Cerebellar nuclear complex (tissue), 1 donor: ENCODE measurements at places on chromosomes 2 and 18.

- DNase-seq: no peak
Measured at GRCh38 chr2:130369311-130369964, 13.6 kb downstream of the PTPN18 start.

DNA sequence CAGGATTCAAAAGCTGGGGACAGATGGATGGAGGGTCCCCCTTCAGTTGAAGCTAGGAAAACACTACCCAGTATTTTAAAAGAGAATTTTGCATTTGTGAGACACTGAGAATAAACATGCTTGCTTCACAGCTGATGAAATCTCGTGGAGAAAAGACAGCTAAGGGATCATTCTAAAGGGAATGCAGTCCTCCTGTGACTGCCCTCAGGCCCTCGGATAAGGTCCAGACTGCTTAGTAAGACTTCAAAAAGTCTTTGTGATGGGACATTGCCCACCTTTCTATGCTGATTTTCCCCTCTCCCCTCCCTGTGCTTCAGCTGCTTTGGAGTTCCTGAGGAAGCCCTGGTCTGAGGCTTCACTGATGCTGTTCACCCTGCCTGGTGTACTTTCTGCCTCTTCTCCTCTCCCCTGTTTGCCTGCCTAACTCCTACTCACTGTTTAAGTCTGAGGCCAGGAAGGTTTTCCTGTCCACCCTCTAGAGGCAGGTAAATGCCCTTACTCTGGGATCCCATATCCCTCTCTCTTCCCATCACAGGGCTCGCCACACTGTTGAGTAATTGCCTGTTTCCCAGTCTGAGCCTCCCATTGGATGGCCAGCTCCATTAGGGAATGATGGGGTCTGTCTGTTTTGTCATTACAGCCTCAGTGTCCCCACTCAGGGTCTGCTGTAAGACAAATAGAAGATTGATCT, 26.6 kb downstream of the POLE4 start:
- no peak for DNase-seq

GRCh38 chr2:10264506-10265328, 38.0 kb upstream of the HPCAL1 start:
- DNase-seq: no peak

DNA sequence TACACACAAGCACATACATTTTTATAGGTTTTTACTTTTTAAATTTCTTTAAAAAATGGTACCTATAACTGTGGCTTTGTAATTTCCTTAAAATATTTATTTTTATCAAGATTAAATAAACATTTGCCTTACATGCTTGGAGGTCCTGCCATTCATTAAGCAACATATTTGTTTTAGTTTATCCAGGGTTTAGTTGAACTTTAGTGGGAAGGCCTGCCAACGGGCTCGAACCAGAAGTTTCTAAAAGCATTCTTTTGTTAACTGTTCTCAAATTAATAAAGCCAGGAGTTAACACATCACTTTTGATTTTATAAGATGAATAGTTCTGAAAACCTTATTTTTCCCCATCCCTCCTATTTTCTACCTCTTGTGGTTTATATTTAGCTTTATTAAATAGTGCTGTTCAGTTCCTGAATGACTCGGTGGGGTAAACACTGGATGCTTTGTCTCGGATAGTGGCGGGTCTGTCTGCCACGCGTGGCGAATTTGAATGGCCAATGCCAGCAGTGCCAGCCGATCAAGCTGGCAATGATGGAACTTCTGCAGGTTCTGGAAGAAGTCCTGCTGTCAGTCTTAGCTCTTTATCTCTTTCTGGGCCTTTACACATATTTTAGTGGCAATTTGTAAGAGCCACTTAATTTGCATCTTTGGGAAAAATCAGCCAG, 32.2 kb downstream of the SH3YL1 start:
- no peak for DNase-seq

DNA sequence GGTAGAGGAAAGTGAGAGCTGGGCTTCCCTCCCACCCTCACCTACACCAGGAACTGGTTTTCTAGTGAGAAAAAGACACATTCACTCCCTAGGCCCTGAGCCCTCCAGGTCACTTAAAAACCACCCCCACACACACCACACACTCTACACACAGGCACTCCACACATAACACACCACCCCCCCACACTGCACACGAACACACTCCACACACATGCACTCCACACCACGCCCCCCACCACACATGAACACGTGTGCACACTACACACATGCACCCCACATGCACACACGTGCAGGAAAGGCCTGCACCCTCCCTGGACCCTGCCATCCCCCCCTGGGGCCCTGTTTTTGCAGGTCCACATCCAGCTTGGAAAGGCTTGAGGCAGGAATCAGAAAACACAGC, 67.6 kb downstream of the RALBP1 start:
- no peak for DNase-seq

GRCh38 chr2:136381722-136382633, 264.0 kb upstream of the CXCR4 start:
- DNase-seq: no peak

- no peak for DNase-seq
Measured at GRCh38 chr2:22817197-22817596, 567.8 kb upstream of the KLHL29 start.

GRCh38 chr2:208086029-208086428, 38.3 kb downstream of the CRYGD start:
- no peak for DNase-seq

GRCh38 chr18:49638209-49638785, 76.4 kb downstream of the LIPG start:
- DNase-seq: no peak

DNA sequence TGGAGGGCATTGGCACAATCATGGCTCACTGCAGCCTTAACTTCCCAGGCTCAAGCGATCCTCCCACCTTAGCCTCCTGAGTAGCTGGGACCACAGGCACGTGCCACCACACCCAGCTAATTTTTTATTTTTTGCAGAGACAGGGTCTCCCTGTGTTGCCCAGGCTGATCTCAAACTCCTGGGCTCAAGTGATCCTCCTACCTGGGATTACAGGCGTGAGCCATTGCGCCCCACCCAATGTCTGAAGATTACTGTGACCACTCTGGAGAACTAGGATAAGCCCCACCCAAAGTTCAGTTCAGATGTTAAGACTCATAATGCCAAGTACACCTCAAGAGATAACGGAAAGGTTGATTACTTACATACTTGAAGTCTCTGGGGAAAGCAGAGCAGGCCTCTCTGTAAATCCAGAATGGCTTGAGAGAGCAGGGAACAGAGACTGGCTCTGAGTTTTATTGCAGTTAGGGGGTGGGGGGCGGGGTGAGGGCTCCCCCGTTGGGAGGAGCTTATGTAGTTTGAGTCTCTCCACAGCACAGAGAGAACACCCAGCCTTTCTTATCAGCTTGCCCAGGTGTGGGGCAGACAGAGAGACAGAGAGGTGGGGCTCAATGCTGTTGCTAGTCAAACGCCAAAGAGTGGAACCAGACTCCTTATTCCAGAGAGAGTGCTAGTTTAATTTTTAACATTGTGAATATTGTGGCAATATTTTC, 26.5 kb upstream of the ERICH2 start:
- DNase-seq: no peak

GRCh38 chr2:88950010-88950409, 258.5 kb downstream of the RPIA start:
- no peak for DNase-seq

DNA sequence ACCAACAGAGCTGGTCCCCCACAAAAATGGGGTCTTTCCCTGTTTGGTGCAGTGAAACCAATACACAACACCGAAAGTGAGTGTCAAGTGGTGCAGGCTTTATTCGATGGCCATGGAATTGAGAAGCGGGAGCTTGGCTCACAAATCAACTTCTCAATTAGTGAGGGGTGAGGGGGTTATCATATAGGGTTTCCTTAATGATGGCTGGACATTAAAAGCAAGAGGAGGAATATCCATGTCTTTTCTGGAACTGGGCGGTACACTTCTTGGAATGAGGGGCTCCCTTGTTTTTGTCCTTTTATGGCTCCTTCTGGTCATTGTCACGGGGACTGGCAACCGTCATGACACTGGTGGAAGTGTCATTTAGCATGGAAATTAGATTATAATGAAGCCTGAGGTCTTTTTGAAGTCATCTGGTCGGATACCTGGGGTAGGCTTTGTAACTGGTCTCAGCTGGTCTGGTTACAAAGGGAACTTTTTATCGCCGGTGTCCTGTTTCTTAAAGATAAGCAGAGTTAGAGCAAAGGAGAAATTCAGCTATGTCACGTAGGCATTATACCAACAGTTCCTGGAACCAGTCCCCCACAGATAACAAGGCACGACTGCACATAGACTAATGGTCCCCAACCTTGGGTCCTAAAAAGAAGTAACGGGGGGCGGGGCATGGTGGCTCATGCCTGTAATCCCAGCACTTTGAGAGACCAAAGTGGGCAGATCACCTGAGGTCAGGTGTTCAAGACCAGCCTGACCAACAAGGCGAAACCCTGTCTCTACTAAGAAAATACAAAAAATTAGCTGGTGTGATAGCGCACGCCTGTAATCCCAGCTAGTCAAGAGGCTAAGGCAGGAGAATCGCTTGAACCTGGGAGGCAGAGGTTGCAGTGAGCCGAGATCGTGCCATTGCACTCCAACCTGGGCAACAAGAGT, 93.5 kb upstream of the NDUFV2 start:
- no peak for DNase-seq

GRCh38 chr2:130823886-130824491, 12.7 kb upstream of the ARHGEF4 start:
- no peak for DNase-seq

- DNase-seq: no peak
Measured at GRCh38 chr2:230410861-230411569, 5.0 kb upstream of the SP100 start.

GRCh38 chr18:75827751-75828287, 400.3 kb upstream of the SMIM21 start:
- DNase-seq: no peak

DNA sequence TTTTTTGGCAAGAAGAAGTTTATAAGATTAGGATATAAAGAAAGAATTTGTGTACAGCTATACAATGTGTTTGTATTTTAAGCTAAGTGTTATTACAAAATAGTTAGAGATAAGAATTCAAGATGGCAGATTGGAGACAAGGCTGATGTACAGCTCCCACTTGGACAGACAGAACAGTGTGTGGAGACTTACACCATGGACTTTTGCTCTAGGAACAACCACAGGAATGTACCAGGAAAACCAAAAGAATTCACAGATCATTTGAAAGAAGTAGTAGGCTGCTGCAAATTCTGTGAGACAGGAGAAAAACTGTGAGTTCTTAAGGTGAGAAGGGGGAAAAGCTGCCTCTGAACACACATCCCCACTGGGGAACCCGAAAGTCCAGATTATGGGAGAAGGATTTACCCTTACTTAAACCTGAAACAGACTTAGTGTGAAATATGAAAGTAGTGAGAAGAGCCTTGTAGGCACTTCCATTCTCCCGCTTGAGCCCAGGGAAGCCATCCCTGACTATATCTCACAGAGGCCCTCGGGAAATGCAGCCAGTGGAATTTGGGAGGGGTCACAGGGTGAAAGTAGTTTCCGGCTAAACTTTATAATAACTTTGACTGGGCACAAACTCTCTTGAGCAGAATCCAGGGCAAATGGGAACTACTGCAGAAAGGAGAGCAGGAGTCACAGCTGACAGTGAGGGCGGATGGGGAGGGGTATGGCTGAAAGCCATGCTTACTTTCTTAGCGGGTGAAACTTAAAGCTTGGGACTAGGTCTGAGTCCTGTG, 11.6 kb upstream of the RPRD1A start:
- DNase-seq: no peak

- DNase-seq: no peak
Measured at GRCh38 chr2:120316528-120317179, 29.3 kb upstream of the INHBB start.

DNA sequence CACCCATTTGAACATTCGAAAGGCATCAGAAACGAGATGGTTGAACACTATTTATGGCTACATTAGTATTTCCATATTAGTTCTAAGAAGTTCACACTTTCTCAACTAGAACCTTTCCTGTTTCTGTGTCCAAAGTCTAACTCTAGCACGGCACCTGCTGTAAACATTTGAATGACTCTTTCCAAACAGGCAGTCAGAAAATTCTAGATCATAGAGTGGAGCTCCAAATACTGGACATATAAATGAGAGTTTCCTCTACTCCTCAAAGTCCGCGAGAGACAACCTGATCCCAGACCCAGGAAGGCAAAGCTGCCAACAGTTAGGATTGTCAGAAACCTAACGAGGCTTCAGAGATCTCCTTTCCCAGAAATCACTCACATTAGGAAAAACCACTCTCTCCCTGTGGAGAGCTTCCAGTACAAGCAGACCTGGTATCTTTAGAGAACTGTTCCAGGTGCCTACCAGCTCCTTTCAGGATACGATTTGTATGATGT, 10.6 kb downstream of the RND3 start:
- DNase-seq: no peak

- DNase-seq: no peak
Measured at GRCh38 chr2:8475349-8476031, 206.4 kb upstream of the ID2 start.

DNA sequence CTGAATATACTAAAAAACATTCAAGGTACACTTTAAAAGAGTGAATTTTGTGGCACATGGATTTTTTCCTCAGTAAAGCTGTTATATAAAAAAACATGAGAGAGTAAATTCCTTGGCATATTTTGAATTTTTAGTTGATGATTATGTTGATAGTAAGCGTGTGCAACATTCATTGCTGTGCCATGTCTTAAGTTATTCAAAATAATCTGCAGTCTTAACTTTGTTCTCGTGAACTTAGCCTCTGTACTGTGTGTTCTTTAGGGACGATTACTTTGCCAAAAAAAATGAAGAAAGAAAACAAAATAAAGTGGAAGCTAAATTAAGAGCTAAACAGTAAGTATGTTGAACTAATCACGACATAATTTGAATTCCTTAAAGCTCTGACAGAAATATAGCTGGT, 9.6 kb downstream of the SSB start:
- no peak for DNase-seq

- DNase-seq: no peak
Measured at GRCh38 chr18:13834496-13835015, 10.6 kb downstream of the MC5R start.

DNA sequence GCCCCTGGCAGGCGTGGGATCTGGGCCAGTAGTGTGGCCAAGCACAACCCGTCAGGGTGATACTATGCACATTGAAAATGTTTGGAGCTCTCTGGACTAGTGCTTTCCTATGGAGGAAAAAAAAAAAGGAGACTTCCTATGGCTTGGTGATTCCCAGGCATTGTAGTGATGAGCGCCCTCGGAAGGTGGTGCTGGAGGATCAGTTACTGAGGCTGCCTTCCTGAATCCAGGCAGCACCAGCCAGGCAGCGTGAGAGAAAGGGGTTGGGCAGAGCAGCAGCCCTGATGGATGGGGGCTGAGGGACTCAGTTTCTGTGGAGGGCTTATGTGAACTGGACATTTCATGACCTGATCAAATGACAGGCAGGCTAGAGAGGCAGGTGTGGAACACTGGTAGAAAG, 70.9 kb downstream of the CHRNA1 start:
- no peak for DNase-seq
